Right kidney (tissue), 9 donors: ENCODE measurements at places on chromosomes 11 and 22.

- no peak for DNase-seq
Measured at GRCh38 chr22:37626144-37626543, 13.3 kb upstream of the SH3BP1 start.

- no peak for DNase-seq
Measured at GRCh38 chr22:48709453-48709852, 1118.2 kb downstream of the BRD1 start.

GRCh38 chr11:47149782-47150181 is 26.9 kb downstream of the ARFGAP2 start:
- no peak for DNase-seq

DNA sequence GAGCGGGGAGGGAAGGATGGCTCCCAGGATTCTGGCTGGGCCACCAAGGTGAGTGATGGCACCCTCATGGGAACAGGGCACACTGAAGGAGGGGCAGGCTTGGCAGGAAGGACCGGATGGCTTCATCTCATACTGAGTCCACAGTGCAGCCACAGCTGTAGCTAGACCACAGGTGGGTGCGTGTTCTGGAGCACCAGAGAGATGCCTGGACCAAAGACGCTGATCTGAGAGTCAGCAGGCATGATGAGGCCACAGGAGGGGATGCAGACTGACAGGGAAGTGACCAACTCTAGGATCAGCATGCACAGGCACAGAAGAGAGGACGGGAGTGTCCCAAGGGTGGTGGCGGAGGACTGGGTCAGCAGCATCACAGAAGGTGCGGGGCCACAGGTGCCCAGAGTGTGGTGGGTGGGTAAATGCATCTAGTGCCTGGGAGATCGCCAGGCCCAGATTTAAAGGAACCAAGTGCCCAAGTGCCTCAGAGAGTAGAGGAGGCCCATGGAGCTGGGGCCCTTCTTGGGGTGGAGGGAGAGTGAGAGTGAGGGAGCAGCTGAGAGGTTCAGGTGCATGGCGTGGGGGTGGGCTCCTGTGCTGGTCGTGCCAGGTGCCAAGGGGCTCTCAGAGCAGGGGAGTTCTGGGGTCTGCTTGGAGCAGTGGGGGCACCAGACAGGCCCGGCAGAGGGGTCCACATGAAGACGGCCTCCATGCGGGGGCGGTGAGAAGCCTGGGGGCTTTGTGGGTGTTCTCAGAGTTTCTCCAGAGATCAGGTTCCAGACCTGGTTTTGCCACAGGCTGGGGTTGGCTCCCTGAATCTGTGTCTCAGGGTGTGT is 113.7 kb downstream of the CEP164 start:
- DNase-seq, result no peak

DNA sequence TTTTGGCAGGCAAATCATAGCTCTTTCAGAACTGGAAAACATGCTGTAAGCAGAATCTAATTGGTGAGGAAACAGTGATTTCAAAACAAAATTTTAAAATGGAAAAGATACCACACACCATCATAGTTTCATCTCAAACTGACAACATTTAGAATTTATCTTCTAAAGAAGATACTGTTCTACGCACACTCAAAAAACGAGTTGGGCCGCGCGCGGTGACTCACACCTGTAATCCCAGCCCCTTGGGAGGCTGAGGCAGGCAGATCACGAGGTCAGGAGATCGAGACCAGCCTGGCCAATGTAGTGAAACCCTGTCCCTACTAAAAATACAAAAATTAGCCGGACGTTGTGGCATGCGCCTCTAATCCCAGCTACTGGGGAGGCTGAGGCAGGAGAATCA is 44.2 kb upstream of the ADSL start:
- DNase-seq, result no peak
